ENCODE measurements at places on chromosomes 13 and 19. TPM values are rescaled to one million over a fixed set of nuclear protein-coding genes. Genes with fewer than 3 reads are reported as not detected.
A peak's percentile ranks its signal among the peaks of the same experiment; 100 is the strongest.

The IFNL1 gene
- not detected for polyA plus RNA-seq

DNA sequence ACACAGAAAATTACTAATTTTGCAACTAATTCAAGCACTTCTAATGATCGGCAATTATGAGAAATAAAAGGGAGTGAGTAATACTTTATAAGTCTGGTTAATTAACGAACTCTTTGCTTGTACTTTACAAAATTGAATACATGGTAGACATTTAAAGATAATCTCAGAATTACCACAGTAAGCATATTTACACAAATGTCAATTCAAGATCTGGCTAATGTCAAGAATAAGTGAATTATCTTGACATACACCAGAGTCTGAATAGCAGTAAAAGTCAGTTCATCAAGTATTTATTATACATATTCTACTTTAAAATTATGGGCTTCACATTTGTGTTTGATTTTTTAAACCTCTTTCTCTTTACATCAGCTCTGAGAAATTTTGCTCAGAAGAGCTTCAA lies 643.4 kb downstream of the OLFM4 start:
- no peak for DNase-seq

DNA sequence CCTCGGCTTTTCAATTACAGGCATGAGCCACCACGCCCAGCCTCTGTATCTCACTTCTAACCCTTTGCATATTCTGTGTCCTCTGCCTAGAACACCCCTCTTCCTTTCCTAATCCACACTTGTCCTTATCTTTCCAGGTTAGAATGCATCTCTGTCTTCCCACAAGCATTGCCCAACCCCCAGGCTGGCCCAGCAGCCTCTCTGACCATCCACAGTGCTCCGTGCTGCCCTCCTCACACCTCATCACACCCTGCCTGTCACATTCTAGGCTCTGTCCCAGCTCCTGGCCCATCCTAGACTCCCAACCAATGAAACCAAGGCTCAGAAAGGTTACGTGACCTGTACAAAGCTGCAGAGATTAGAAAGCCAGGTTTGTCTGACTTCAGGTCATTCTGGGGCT lies 11.3 kb downstream of the JAK3 start:
- DNase-seq = no peak

The ZNF90 gene
- 13.3 TPM for polyA plus RNA-seq

DNA sequence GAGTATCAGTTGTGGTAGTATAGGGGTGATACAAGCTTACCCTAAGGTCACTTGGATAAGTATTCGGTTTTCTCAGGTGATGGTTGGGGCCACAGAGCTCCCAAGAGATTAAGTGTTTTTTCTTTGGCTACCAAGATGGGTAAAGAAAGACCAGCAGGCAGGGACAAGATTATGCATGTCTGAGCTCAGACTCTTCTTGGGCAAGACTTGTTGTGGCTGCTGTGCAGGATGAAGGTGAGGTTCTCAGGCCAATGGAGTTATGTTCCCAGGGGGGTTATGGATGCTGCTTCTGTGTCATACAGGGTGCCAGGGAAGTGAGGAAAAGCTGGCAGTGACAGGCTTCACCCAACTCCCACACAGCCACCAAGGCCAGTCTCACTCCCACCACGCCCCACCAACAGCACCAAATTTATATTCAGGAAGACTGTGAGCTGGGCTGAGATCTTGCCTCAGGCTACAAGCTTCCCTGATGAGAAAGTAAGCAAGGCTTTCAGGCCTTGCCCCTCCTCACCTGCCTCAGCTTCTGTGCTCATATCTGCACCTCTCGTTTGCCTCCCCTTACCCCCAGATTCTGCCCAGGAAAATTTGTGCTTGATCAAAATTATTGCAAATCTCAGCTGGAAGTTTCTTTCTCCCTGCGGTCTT lies 511.8 kb upstream of the SLITRK1 start:
- no peak for DNase-seq

The RNF225 gene
- polyA plus RNA-seq = not detected

DNA sequence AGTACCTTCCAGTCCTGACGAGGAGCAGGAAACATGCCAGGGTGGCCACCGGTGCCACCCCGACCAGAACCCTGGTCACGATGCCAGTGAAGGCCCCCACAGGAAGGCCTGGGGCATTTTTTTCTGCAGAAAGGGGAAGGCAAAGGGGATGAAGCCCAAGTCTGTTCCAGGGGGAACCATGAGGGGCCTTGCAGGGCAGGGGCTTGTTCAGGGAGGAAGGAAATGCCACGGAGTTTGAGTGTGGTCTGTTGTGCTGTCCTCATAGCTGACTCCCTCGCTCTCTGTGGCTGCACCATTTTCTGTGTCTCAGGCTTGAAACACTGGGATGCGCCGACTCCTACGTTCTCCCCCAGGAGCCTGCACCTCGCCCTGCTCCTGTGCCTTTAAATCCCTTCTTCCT lies 27.5 kb upstream of the CEACAM1 start:
- DNase-seq = no peak

The WDR87 gene
- polyA plus RNA-seq = not detected

DNA sequence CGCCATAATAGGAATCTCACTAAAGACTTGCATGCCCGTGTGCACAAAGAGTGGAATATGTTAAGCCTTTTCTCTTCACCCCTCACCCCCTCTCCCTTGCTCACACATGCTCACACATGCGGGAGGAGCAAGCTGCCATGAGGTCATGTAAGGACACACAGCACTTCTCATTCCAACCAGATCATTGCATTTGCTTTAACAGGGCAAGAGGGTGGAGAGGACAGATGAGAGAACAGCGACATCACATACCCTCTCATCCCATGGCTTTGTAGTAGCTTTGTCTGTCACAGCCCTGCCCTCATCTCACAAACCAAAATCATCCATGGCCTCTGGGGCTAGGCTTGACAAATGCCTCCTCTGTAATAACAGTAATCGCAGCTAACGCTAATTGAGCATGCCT lies 145.6 kb upstream of the FRY start:
- DNase-seq = no peak

The ZNF71 gene
- polyA plus RNA-seq = 8.8 TPM

The TPM4 gene
- polyA plus RNA-seq = 601 TPM

DNA sequence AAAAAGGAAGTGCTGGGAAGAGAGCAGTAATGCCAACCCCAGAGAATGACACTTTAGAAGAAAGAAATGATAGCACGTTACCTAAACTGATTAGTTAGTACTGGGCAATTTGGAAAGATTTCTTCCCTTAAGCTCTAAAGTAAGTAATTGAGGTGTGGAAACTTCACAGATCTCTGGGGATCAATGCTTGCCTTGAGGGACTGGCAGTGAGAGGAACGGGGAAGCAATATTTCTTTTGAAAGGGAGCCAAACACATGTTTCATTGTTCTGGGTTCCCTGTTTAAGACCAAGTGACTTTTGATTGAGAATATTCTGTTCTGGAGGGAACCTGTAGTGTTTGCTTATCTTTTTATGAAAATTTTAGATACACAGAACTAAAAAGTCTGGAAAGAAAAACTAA lies 190.5 kb downstream of the NDFIP2 start:
- DNase-seq = no peak

DNA sequence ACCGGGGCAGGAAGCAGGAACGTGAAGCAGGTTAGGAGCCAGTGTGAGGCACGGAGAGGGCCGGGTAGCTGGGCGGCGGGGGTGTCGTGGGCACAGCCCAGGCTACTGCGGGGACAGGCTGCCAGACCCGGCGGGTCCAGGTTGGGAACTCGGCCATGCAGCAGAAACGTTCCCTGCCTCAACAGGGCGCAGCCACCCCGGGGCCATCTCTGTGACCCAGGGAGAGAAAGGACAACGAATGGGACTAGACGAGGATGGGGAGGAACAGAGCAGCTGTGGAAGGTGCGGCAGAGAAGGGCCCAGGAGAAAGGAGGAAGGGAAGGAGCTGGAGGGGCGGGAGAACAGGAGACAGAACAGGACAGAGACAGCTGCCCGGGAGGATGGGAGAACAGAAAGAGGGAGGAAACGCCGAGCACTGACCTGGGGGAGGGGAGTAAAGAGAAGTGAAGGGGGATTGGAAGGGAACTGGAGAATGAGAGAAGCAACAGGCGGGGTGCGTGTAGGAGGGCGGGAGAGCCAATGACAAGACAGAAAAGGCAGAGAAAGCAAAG lies 12.9 kb upstream of the GARIN5A start:
- no peak for DNase-seq

DNA sequence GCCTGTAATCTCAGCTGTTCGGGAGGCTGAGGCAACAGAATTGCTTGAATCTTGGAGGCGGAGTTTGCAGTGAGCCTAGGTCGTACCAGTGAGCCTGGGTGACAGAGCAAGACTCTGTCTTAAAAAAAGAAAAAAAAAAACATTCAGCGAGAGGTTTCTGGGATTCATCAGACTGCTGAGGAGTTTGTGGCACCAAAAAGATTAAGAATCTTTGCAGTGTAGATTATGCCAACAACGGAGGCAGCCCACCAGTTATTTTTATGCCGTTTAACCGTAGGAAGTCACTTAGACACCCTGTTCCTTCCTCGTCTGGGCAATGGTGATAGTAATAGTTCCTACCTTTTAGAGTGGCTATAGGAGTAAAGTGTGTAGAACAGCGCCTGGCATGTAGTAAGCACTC lies 2.5 kb downstream of the COX6B1 start:
- DNase-seq = no peak

The CALR3 gene
- polyA plus RNA-seq = not detected

The FFAR2 gene
- polyA plus RNA-seq = 0.21 TPM

DNA sequence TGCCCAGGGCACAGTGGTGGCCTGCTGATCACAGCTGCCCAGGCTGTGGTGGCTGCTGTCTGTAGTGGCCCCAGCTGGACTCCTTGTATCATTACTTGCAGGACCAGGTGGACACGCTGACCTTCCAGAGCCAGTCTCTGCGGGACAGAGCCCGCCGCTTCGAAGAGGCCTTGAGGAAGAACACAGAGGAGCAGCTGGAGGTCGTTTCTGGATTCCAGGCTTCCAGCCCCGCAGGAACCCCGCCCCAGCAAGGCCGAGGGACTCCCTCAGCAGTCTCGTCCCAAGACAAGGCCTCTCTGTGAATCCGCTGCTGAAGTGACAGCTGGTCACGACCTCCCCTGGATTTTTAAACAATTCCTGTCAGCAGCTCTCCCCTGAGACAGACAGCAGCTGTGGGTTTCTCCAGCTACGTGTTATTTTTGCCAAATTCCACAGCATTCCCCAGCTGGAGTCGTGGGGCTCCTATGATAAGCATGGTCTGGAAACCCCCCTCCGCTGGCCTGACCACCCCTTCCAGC lies 98.3 kb downstream of the SLC7A1 start:
- DNase-seq = peak; percentile 76

DNA sequence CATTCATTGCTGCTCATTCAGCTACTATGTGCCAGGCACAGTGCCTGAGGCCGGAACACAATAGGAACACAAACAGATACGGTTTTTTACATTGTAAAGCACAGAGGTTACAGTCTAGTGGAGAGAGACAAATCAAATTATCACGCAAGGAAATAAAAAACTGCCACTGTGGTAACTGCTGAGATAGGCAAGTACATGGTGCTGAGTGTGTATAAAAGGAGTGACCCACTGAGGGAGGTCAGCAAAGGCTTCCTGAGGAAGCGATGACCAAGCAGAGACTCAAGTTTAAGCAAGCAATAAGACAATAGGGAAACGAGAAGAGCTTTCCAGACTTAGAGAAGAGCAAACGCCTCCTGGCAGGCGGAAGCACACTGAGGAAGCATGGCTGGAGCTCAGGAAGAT lies 56.4 kb downstream of the NUFIP1 start:
- DNase-seq = no peak

DNA sequence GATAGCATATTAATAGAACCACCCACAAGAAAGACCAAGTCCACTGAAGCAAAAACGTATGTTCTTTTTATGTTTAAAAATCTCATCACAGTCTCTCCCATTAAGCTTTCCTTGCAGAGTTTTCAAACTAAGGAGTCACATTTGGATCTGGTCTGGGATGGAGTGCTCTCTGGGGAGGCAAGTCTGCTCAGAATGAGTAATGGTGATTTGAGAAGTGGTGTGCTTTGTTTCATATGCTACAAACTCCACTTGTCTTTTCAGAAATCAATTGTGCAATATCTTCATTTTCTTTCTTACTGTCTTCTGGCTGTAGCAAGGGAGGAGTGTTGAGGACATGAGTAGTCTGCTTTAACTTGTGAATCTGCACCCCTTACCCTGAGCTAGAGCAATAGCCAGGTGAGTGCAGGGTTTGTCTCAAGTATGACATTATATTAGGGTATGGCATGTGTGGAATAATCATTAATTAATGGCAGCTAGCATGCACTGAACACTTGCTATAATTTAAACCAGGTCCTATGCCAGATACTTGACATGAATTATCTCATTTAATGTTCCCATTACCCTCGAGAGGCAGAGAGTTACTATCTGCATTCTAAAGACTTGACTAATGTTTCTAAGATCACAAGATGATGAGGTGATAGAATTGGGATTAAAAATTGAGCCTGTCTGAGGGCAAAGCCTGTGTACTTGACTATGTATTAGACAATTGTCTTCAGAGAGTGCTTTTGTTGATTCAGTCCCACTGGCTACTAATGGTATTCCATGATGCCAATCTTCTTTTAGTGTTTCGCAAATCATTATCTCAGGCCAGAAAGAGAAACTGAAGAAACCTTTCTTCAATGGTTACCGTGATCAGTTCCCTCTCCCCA lies 171.8 kb downstream of the GPC6 start:
- DNase-seq = no peak

DNA sequence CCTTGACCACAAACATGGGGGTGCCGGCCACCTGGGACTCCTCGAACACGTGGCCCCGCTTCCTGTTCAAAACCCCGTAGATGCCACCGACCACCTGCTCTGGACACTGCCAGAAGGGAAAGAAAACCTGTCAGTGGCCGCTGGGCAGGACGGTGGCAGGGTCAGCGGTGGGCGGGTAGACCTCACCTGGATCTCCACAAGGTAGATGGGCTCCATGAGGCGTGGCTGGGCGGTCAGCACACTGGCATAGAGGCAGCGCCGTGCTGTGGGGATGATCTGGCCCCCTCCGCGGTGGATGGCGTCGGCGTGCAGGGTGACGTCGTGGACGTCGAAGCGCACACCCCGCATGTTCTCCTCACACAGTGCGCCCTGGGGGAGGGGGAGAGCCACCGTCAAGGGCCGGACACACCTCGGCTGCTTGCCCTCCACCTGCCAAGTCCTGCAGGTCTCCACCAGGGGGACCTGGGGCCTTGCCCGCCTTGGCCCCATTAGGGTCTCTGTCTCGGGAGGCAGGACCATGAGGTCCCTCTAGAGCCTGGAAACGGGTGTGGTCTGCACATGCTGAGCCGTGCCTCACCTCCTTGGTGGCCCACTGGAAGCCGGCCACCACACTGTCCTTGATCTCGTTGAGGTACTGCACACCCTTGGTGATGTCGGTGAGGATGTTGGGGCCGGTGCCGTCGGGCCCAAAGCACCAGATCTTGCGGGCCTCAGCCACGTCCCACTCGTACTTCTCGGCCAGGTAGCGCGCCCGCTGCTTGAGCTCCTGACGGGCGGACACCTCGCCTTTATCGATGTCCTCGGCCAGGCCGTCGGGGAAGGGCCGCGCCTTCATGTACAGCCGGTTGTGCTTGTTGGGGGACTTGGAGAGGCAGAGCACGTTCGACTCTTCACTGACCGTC lies 6.6 kb upstream of the DAPK3 start:
- no peak for DNase-seq
